ENCODE measurements at places on chromosomes 2 and 18.

DNA sequence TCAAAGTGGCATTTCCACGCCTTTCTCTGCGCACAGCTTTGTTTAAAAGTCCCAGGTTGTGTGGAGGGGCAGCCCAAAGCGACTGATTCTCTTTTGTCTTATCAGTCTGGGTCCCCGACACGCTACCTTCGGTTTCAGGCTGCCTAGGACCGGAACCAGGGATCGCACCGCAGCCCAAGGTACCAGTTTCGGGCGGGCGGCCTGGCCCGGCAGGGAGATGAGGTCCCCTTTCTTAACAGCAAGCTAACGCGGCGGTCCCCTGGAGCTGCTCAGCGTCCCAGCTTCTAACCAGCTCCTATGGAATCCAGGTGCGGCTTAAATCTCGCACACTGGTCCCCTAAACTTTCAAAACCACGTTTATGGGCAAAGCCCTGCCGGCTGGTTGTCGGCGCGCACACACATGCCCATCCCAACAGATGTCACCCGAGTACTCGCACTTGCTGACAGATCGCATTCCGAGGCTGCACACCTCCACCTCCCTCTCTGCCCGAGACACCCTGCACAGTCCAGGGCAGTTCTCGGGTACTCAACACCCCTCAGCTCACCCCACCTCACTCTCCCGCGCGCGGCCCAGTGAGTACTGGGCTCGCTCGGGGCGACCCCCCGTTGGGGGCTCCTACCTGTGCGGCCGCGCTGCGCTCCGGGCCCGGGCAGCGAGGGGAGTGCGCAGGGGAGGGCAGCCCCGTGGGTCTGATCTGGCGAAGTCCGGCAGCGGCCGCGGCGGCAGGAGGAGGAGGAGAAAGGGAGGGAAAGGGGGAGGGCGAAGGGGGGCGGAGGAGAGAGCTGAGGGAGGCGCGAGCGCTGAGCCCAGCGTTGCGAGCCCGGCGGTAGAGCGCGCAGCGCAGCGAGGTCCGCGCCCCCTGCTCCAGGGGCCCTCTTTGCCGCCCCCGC, at the start of gene EFEMP1:
TSS of gene EFEMP1 (minus strand) at position 692 of the 891 bp plus-strand sequence. CDS start 1,342 bp downstream, outside the sequence.
- DNase-seq = peak; percentile 48

DNA sequence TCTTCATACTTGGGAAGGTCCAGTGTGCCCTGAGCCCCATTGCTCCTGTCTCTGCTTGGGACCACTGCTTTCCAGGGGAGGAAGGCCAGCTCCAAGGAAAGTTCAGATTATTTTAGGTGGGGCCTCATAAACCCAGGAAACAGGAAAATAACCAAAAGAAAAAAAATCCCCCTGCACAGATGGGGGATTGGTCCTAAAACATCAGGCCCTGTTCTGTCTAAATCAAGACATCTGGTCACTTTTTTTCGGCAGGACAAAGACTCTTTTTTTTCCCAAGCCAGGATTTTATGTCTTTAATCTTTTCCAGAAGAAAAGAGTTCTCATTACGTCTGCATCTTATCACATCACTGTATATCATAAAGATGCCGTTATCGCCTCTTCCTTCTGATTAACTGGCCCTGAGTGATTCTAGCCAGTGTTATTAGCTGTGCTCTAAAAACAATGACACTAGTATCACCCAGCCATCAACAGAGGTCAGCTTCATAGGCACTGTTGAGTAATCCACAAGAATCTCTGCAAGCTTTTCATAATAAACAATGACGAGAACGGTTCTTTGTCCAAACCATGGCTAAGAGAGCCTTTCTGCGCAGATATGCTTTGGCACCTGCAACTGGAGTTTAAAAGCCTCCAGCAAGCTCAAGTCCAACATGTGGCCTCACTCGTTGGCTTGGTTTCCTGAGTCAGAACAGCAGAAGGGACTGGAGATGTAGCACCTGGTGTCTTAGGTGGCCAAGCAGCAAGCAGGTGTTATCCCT, 138.2 kb downstream of the VAPA start:
- no peak for DNase-seq

- no peak for DNase-seq
Observed at GRCh38 chr2:237307474-237307873, 106.5 kb downstream of the COL6A3 start.

GRCh38 chr2:125684256-125684655, 971.7 kb upstream of the GYPC start:
- DNase-seq = no peak

DNA sequence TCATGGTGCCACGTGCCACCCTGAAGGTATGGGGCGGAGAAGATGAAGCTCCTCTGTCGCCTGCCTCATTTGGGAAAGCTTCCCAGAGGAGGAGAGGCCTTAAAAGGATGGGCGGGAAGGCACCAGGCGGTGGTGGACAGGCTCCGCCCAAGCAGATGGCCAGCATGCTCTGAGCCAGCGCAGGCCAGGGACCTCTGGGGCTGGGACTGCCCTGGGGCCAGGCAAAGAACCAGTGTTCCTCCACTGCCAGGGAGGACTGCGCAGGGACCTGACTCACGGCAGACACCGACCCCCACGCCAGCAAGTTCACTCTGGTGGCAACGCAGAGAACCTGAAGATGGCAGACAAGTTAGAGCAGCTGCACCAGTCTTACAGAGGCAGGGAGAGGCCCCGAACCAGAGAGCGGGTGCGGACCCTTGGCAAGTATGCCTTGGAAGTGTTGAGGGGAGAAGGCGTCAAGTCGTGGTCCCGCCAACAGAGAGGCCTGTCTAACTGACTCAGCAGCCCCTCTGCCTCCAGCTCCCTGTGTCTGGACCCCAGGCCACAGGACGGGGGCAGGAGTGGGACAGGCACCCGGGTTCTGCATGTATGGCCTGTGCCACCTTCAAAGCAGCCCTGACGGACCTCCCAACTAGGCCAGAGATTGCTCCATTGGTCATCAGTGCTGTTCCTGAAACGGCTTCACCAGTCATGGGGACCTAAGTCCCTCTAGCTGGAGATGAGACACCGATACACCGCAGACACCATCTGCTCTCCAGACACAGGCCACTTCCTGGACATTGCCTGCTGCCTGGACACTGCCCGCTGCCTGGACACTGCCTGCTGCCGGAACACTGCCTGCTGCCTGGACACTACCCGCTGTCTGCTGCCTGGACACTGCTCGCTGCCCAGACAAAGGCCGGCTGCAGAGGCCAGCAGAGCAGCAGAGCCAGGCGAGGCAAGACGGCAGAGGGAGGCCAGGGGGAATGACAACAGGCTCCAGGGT, 124.7 kb downstream of the HDAC4 start:
- DNase-seq = no peak

DNA sequence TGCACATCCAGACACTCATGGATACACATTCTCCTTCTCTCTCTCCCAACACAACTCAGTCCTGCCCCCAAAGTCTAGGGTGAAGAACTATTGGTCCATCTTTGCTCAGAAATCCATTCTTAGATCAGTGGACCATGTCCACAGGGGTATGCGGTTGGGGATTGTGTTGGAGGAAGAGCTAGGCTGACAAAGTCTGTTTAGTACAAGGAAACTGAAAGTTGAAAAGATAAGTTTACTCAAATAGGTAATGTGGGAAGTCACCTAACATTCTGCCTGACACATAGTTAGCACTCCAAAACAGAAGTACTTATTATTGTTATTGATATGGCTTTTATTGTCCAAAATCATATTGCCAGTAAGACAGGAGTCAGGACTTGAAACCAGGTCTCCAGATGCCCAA, 55.9 kb downstream of the ALK start:
- no peak for DNase-seq

GRCh38 chr2:159151198-159152127, 135.0 kb downstream of the WDSUB1 start:
- DNase-seq = no peak

DNA sequence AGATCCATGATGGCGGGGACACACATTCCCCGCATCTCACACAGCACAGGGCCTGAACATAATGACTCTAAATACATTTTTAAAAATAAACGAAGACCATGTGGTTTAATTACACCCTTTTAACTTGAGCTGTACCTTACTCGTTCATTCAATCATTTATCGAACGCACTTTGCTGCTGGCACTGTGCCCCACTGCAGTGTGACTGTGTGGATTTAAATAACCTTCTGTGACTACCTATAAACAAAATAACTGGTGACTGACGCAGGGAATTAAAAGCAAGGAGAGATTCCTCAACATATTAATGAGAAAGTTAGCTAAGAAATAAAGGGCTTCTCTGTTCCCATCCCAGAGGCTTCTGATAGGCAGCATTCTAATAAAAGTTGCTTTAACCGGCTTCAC, 10.9 kb upstream of the FZD7 start:
- no peak for DNase-seq

GRCh38 chr18:75106746-75107145, 102.2 kb downstream of the PTGR3 start:
- DNase-seq = no peak

GRCh38 chr2:20027705-20028434, 15.4 kb upstream of the MATN3 start:
- DNase-seq = no peak

DNA sequence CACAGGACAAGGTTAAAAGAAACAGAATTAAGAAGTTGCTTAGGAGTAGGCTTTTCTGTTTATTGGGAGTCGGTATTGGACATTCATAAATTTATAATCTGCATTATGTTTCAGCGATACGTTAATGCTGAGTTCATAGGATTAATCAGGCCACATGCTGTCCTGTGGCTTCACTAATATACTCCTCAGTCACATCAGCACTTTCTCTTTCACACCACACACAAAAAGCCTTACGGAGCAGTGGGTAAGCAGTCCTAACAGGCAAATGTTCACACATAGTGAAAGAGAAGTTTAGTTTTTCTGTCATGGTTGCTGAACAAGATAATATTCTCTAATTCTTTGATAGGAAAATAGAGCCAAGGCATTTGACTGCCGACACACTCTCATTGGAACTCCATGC, 411.7 kb upstream of the RAB12 start:
- DNase-seq = no peak

- no peak for DNase-seq
Observed at GRCh38 chr2:10759151-10759714, 37.8 kb downstream of the ATP6V1C2 start.

DNA sequence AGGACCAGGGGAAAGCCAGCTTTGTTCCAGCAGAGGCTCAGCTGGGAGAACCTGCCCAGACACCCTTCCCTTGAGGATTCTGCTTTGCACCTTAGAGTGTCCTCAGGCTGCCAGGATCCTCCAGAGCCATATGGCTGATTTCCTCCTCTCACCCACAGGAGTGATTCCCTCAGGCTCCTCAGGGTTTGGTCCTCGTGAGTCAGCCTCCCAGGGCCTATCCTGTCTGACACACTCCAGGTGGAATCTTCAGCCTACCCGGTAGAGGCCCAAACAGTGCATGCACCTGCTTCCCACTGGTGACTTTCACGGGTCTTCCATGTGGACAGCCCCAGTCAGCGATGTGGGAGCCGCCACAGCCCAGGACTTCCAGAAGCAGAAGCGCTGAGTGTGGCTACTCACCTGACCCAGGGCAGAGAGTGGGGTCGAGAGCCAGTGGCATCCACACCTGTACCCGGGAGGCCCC, 73.3 kb downstream of the TFCP2L1 start:
- DNase-seq = no peak

- no peak for DNase-seq
Observed at GRCh38 chr2:230983566-230983965, 12.4 kb upstream of the SPATA3 start.

DNA sequence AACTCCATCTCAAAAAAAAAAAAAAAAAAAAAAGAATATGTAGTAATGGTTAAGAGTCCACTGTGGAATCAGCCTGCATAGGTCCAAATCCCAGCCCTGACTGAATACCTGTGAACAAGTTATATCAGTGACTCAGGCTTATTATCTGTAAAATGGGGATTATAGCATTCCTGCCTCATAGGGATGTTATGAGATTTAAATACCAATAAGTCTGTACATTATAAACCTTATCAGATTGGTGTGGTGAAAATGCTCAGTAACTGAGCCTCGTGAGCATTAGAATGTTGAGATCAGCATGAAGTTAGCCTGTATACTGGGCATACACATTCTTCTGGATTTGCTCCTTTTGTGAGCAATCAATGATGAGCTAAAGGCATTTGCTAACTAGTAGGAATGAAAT, 3.0 kb upstream of the AMMECR1L start:
- DNase-seq = no peak

DNA sequence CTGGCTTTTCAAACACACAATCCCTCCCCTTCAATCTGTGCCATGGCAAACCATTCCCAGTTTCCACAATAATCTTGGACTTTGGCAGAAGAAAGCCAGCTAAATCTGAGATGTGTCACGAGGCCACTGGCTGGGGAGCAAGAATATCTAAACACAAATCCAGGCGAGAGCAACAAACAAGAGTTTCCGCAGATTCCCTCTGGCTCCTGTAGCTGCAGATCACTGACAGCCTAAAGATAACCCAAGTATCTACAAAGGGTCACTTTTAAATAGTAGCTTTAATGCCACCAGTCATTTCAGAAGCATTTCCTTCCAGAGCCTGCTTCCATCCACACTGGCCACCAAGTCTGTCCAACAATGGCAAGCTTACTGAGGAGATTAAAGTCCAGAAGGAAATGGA, 86.9 kb downstream of the ACVR1 start:
- DNase-seq = no peak

DNA sequence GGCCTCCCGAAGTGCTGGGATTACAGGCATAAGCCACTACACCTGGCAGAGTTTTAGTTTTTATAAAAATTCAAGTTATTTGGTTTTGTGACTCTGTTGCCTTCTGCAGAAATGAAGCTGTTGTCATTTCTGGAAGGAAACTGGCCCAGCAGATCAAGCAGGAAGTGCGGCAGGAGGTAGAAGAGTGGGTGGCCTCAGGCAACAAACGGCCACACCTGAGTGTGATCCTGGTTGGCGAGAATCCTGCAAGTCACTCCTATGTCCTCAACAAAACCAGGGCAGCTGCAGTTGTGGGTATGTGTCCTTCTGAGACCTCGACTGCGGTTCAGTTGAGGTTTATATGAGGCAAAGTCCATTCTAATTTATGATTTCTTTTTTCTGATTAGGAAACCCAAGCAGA, 7.2 kb downstream of the MTHFD2 start:
- no peak for DNase-seq

DNA sequence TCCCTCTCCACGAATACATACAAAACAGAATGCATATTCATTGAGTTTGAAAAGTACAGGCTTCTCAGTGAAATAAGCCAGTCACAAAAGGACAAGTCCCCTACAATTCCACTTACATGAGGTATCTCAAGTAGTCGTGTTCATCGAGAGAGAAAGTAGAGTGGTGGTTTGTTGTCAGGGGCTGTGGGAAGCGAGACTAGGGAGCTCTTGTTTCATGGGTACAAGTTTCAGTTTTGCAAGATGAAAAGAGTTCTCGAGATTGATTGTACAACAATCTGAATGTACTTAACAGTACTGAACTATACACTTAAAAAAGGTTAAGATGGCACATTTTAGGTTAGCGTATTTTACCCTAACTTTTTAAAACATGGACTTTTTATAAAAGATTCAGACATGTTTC, 71.5 kb upstream of the TTC39C start:
- no peak for DNase-seq

DNA sequence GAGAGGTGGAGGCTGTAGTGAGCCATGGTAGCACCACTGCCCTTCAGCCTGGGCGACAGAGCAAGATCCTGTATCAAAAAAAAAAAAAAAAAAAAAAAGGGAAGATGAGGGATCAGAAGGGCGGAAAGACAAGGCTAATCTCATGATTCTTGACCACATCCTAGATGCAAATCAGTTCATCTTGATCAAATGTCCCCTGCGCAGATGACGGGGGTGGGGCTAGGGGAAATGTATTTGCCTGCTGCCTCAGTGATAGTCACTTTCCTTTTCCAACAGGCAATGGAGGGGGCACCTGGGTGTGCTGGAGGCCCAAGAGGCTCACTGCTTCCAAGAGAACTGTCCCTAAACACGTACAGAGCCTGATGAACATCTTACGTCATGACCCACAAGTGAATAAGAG, 3.7 kb upstream of the EMILIN2 start:
- no peak for DNase-seq

- DNase-seq = no peak
Observed at GRCh38 chr2:176589825-176590440, 320.7 kb downstream of the MTX2 start.

GRCh38 chr2:101106453-101107181, 44.6 kb downstream of the TBC1D8 start:
- no peak for DNase-seq

All from neural crest cell (in vitro differentiated cells).